ENCODE measurements at places on chromosomes 1 and 21. TPM values are rescaled to one million over a fixed set of nuclear protein-coding genes. Genes with fewer than 3 reads are reported as not detected.

DNA sequence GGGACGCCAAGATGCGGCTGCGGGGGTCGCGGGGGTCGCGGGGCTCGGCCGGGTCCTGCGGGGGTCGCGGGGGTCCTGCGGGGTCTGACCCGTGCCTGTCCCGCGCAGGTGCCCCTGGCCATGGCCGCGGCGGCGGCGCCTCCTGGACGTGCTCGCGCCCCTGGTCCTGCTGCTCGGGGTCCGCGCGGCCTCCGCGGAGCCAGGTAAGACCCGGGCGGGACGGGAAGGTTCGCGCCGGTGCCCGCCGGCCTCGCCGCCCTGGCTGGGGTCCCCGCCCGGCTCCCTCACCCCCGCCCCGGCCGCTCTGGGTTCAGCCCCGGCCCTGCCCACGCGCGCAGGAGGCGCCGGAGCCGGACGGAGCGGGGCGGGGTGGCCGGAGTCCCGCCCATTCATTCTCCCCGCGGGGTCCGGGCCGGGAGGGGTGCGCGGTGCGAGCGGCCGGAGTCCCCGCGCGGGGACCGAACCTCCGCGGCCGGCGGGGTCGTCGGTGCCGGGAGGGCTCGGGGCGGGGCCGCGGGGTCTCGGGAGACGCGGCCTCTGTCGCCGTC lies 380 bp downstream of the COL18A1 start:
- peak; percentile 73 for DNase-seq
- H3K4me1 ChIP-seq, result peaks cover 58% of the 10 kb centered on the region
- H3K4me3 ChIP-seq, result peak overlapping the region; percentile 83
- H3K27ac ChIP-seq, result peak overlapping the region; percentile 89

DNA sequence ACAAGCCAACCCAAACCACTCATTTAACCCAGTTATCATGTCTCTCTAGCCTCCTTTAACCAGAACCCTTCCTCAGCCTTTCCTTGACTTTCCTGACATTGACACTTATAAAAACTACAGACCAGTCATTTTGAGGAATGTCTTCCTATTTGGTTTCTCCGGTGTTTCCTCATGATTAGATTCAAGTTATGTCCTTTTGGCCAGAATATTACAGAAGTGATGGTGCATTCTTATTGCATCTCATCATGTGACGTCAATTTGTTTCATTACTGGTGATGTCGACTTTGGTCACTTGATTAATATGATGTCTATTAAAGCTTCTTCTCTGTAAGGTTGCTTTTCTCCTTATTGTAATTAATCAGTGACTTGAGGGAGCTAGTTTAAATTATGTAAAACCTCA lies 6.1 kb upstream of the RCSD1 start:
- no peak for DNase-seq
- no peaks in the 10 kb centered on the region for H3K27me3 ChIP-seq
- no peak overlapping the region for H3K27ac ChIP-seq
- no peak overlapping the region for H3K4me3 ChIP-seq

- no peaks in the 10 kb centered on the region for H3K36me3 ChIP-seq
- H3K4me1 ChIP-seq, result no peaks in the 10 kb centered on the region
- no peak for DNase-seq
- H3K27ac ChIP-seq, result no peak overlapping the region
- no peak overlapping the region for H3K4me3 ChIP-seq
- H3K27me3 ChIP-seq, result peaks cover 14% of the 10 kb centered on the region
Observed at GRCh38 chr1:157944663-157945280, 48.7 kb upstream of the KIRREL1 start.

GRCh38 chr1:85576642-85577418 lies 3.7 kb upstream of the CCN1 start:
- H3K4me1 ChIP-seq, result peaks cover 65% of the 10 kb centered on the region
- peak; percentile 90 for DNase-seq
- H3K4me3 ChIP-seq, result peak overlapping the region; percentile 84
- no peaks in the 10 kb centered on the region for H3K36me3 ChIP-seq
- H3K27me3 ChIP-seq, result no peaks in the 10 kb centered on the region

DNA sequence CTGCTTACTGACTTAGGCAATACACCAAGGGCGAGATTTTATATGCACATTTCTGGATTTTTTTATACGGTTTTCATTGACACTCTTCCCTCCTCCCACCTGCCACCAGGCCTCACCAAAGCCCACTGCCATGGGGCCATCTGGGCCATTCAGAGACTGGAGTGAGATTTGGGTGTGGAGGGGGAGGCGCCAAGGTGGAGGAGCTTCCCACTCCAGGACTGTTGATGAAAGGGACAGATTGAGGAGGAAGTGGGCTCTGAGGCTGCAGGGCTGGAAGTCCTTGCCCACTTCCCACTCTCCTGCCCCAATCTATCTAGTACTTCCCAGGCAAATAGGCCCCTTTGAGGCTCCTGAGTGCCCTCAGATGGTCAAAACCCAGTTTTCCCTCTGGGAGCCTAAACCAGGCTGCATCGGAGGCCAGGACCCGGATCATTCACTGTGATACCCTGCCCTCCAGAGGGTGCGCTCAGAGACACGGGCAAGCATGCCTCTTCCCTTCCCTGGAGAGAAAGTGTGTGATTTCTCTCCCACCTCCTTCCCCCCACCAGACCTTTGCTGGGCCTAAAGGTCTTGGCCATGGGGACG lies 57.9 kb downstream of the LACTBL1 start:
- no peak overlapping the region for H3K27ac ChIP-seq
- H3K4me3 ChIP-seq, result no peak overlapping the region
- H3K4me1 ChIP-seq, result no peaks in the 10 kb centered on the region
- DNase-seq, result no peak
- no peaks in the 10 kb centered on the region for H3K27me3 ChIP-seq
- H3K36me3 ChIP-seq, result no peaks in the 10 kb centered on the region

GRCh38 chr1:109595531-109595930 lies 23.9 kb downstream of the GNAT2 start:
- no peak for DNase-seq
- no peak overlapping the region for H3K4me3 ChIP-seq
- no peak overlapping the region for H3K27ac ChIP-seq
- no peaks in the 10 kb centered on the region for H3K27me3 ChIP-seq
- peaks cover 72% of the 10 kb centered on the region for H3K36me3 ChIP-seq

DNA sequence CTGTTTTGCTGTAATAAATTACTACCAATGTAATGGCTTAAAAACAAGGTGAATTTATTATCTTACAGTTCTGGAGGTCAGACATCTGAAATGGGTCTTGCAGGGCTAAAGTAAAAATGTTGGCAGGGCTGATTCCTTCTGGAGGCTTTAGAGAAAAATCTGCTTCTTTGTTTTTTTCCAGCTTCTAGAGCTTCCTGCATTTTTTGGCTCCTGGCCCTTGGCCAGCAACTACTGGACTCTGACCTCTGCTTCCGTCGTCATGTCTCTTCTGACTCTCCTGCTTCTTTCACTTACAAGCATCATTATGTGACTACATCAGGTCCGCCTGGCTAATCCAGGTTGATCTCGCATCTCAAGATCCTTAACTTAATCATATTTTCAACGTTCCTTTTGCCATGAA lies 350.9 kb downstream of the S1PR1 start:
- peak; percentile 51 for DNase-seq
- H3K36me3 ChIP-seq, result no peaks in the 10 kb centered on the region
- no peaks in the 10 kb centered on the region for H3K4me1 ChIP-seq
- H3K4me3 ChIP-seq, result no peak overlapping the region
- H3K27me3 ChIP-seq, result no peaks in the 10 kb centered on the region
- H3K27ac ChIP-seq, result no peak overlapping the region

DNA sequence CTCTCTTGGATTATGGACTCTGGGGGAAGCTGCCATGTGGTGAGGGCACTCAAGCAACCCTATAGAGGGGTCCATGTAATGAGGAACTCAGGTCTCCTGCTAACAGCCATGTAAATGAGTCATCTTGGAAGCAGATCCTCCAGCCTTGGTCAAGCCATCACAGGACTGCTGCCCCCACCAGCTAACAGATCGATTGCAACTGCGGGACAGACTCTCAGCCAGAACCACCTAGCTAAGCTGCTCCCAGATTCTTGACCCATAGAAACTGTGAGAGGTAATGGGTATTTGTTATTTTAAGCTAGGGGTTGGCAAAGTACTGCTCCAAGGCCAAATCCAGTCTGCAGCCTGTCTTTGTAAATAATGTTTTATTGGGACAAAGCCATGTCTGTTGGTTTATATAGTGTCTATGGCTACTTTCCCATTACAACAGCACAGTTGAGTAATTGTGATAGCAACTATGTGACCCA lies 27.6 kb upstream of the MAP3K7CL start:
- no peaks in the 10 kb centered on the region for H3K27me3 ChIP-seq
- no peaks in the 10 kb centered on the region for H3K36me3 ChIP-seq
- no peak overlapping the region for H3K4me3 ChIP-seq
- no peaks in the 10 kb centered on the region for H3K4me1 ChIP-seq
- DNase-seq, result no peak

- H3K4me1 ChIP-seq, result peaks cover 77% of the 10 kb centered on the region
- H3K36me3 ChIP-seq, result no peaks in the 10 kb centered on the region
- no peak overlapping the region for H3K4me3 ChIP-seq
- no peaks in the 10 kb centered on the region for H3K27me3 ChIP-seq
- H3K27ac ChIP-seq, result peak overlapping the region; percentile 66
- peak; percentile 75 for DNase-seq
Observed at GRCh38 chr1:27395441-27396195, 3.2 kb downstream of the GPR3 start.

- H3K4me3 ChIP-seq, result no peak overlapping the region
- peaks cover 21% of the 10 kb centered on the region for H3K4me1 ChIP-seq
- no peaks in the 10 kb centered on the region for H3K27me3 ChIP-seq
- no peaks in the 10 kb centered on the region for H3K36me3 ChIP-seq
Observed at GRCh38 chr1:66563941-66564630, 30.1 kb downstream of the SGIP1 start.

DNA sequence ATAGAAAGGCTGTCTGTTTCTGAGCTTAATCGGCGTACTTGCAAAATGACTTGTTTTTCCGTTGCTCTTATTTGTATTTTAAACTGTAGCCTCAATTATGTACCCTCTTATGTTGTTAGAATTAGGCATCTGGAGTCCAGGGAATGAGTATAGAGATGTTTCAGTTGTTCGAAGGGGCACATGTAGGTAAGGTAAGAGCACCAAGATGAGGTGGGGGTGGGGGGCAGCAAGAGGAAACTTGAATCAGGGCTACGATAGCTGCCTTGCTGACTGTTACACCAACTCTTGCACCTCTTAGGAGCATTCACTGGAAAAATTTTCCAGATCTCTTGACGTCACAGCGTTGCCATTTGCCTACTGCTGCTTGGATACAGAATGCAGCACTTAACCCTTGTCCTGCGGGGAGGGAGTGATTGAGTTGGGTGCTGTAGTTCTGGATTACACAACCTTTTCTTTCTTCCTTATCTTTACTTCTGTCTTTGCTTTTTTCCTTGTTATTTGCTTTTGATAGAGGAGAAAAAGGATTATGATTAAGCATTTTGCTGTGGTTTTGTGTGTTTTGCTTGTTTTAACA lies 3.2 kb downstream of the ATP1B1 start:
- peaks cover 34% of the 10 kb centered on the region for H3K36me3 ChIP-seq
- peak overlapping the region; percentile 94 for H3K4me3 ChIP-seq
- peak; percentile 24 for DNase-seq

DNA sequence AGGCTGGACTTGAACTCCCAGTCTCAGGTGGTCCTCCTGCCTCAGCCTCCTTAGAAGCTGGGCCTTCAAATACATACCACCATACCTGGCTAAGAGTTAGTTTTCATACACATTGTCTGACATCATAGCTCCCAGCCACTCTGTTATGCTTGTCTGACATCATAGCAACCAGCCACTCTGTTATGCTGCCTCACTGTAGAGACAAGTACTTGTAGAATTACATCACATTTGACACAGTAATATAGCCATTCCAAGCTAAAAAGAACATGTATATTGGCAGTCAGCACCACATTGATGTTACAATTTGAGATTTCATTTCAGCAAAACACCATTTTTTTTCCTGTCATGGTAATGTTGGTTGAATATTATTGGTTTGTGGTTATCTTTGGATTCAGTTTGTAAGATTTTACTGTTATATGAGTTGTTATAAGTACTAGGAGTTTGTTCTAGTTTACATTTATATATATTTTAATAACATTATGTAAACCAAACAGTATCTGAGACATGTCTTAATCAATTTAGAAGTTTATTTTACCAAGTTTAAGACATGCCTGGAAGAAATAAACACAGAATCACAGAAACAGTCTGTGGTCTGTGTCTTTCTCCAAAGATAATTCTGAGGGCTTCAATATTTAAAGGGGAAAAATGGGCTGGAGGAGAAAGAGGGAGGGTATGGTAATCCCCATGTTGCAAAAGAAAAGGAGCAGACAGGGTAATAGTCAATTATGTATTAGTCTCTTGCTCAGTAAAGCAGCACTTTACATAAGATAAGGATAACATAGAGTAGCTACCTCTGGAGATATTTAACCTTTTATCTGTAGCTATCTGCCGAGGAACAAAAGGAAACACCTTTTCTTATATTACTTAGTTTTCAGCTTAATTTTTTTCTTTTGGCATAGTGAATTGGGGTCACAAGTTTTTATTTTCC lies 43.0 kb downstream of the XPR1 start:
- no peak for DNase-seq
- no peaks in the 10 kb centered on the region for H3K27me3 ChIP-seq

DNA sequence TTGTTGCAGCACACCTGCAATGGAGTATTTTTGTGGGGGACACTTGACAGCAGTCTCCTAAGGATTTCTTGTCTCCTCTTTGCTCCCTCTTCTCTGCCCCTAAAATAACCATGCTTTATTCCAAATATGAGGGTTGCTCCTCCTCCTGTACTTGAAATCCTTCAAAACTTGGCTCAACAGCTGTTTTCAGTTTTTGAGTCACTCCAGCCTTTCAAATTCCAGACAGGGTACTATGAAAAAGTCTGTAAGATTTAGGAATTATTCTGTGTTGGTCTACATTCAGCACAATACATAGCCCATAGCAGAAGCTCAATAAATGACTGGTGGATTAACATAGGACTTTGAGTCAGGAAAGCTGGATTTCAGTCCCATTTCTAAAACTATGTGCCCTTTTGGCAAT lies 5.5 kb downstream of the AP4B1 start:
- H3K27me3 ChIP-seq, result no peaks in the 10 kb centered on the region
- H3K4me1 ChIP-seq, result peaks cover 30% of the 10 kb centered on the region
- no peak for DNase-seq
- H3K4me3 ChIP-seq, result no peak overlapping the region
- peaks cover 83% of the 10 kb centered on the region for H3K36me3 ChIP-seq
- no peak overlapping the region for H3K27ac ChIP-seq

- DNase-seq, result no peak
- H3K36me3 ChIP-seq, result no peaks in the 10 kb centered on the region
- no peak overlapping the region for H3K4me3 ChIP-seq
- no peaks in the 10 kb centered on the region for H3K27me3 ChIP-seq
- no peaks in the 10 kb centered on the region for H3K4me1 ChIP-seq
Observed at GRCh38 chr1:187476671-187477070, 647.9 kb downstream of the PLA2G4A start.

GRCh38 chr1:30754684-30755171 lies 2.8 kb downstream of the LAPTM5 start:
- H3K27ac ChIP-seq, result no peak overlapping the region
- no peaks in the 10 kb centered on the region for H3K36me3 ChIP-seq
- H3K4me1 ChIP-seq, result peaks cover 21% of the 10 kb centered on the region
- no peak overlapping the region for H3K4me3 ChIP-seq
- H3K27me3 ChIP-seq, result peaks cover 32% of the 10 kb centered on the region

- H3K4me3 ChIP-seq, result no peak overlapping the region
- H3K4me1 ChIP-seq, result peaks cover 11% of the 10 kb centered on the region
- no peaks in the 10 kb centered on the region for H3K36me3 ChIP-seq
- DNase-seq, result peak; percentile 54
Observed at GRCh38 chr1:7172804-7173203, 387.6 kb downstream of the CAMTA1 start.

The TTC22 gene
- 0.14 TPM for total RNA-seq

The TMEM51 gene
- 4.1 TPM for total RNA-seq

The FHAD1 gene
- total RNA-seq, result not detected

The ACKR1 gene
- total RNA-seq, result 10.9 TPM

The ADGRL2 gene
- 52.5 TPM for total RNA-seq

The ADAMTS4 gene
- total RNA-seq, result 14.1 TPM

The NBPF4 gene
- total RNA-seq, result not detected
